HFF-Myc (cell line): ENCODE measurements at places on chromosomes 1 and 21.

DNA sequence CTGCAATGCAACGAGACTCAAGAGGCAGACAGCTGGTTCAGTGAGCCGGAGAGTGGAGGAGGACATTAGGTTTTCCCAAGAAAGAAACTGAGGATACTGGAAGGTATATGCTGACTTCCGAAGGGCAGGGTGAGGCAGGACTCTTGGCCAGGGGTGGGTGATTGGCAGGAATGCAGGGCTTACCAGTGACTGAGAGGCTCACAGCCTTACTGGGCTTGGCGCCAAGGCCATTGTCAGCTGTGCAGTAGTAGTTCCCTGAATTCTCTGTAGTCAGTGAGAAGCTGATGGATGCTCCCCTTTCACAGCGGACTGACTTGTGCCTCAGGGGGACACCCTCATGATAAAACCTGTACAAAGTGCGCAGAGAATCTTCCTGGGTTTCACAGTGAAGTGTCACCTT, 9.6 kb downstream of the FCRL5 start:
- DNase-seq = no peak

- DNase-seq = no peak
These were observed 14.0 kb upstream of the GBP5 start for GRCh38 chr1:89286549-89287180.

- DNase-seq = no peak
These were observed 337.0 kb downstream of the BRINP3 start for GRCh38 chr1:190140644-190141043.

GRCh38 chr1:221089803-221090202, 210.6 kb downstream of the HLX start:
- DNase-seq = no peak

DNA sequence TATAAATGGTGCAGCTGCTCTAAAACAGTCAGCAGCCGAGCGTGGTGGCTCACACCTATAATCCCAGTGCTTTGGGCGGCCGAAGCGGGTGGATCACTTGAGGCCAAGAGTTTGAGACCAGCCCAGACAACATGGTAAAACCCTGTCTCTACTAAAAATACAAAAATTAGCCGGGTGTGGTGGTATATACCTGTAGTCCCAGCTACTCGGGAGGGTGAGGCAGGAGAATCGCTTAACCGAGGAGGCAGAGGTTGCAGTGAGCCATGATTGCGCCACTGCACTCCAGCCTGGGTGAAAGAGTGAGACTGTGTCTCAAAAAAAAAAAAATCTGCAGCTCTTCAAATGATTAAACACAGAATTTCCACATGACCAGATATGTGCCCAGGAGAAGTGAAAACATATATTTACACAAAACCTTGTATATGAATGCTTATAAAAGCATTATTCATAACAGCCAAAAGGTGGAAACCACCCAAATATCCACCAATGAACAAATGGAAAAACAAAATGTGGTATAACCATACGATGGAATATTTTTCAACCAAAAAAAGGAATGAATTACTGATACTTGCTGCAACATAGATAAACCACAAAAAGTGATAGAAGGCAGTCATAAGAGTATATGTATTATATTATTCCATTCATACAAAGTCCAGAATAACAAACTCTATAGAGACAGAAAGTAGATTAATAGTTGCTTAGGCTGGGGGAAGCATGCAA, 14.1 kb downstream of the EPS15 start:
- DNase-seq = no peak

- DNase-seq = no peak
These were observed 19.9 kb downstream of the WNT4 start for GRCh38 chr1:22123071-22123390.

- no peak for DNase-seq
These were observed 173.5 kb downstream of the PSMG1 start for GRCh38 chr21:39009587-39010225.

DNA sequence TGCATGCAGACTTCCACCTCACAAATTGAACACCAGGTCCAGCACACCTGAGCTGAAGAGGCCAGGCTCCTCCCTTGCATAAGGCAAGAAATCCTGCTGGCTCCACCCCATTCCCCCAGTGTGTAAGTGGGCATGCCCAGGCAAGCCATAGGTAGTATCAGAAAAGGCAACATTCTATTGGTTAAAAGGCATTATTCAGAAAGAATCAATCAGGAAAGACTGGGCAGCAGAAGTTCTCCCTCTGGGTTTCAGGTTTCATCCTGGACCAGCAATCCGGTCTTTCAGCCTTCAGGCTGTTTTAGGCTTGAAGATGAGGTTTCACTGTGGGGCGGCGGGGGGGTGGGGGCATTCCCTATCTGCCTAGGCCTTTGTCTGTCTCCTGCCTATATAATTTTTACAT, 42.0 kb upstream of the LHX8 start:
- DNase-seq = no peak

DNA sequence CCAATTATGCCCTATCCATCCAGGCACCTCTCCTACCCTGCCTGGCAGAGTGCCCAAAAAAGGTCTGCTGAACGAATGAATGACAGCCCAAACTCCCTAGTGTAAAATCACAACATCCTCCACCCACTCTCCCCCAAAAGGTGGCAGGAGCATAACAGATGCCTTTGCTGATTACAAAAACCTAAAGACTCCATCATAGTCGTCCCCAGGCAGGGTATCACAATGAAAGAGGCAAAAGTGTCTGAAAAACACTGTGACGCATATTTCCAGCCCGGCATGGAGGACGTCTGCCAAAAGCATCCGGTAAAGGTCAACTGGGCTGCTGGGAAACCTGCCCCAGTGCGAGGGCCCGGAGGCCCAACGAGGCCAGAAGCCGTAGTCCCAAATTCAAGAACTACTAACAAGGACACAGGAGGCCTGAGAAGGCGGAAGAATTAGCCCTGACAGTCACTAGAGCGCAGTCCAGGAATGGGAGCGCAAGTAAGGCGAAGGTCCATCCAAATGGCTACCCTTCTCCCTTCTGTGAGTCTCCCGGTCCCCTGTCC, 576 bp downstream of the SMIM12 start:
- DNase-seq = no peak

GRCh38 chr1:13699510-13699909, 478 bp upstream of the PRDM2 start:
- peak; percentile 16 for DNase-seq

- DNase-seq = no peak
These were observed 19.5 kb upstream of the PUM1 start for GRCh38 chr1:31084782-31085569.
